Activated CD4-positive, alpha-beta memory T cell treated with anti-CD3 and anti-CD28 coated beads for 36 hours (primary cell): ENCODE measurements at places on chromosomes 13 and 19.
A peak's percentile ranks its signal among the peaks of the same experiment; 100 is the strongest.

- H3K27ac ChIP-seq = no peak overlapping the region
- no peak for DNase-seq
- peaks cover 4% of the 10 kb centered on the region for H3K36me3 ChIP-seq
- no peaks in the 10 kb centered on the region for H3K4me1 ChIP-seq
- no peaks in the 10 kb centered on the region for H3K27me3 ChIP-seq
These were observed 14.7 kb downstream of the ZNF112 start for GRCh38 chr19:44341794-44342193.

DNA sequence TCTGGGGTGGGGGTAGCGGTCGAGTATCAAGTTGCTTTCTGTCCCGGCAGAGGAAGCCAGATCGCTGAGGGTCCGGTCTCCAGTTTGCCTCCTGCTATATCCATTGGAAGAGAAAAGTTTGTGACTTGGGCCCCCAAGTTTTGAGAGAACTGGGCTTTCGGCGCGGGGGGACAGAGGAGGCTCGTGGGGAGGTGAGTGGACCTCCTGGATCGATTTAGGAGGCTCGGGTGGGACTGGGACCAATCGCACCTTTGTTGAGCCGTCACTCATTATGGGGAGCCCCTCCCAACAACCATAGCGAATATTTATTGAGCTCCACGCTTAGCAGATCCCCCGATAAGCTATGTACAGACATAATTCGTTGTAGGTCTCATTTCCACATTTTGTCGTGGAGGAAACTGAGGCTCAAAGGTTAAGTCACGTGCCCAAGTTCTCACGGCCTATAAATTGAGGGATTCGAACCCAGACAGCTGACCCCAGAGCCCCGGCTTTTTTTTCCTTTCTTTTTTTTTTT is 909 bp downstream of the RFXANK start:
- H3K4me3 ChIP-seq = peak overlapping the region; percentile 96
- no peaks in the 10 kb centered on the region for H3K27me3 ChIP-seq
- no peak for DNase-seq
- H3K36me3 ChIP-seq = peaks cover 4% of the 10 kb centered on the region
- peaks cover 38% of the 10 kb centered on the region for H3K4me1 ChIP-seq

DNA sequence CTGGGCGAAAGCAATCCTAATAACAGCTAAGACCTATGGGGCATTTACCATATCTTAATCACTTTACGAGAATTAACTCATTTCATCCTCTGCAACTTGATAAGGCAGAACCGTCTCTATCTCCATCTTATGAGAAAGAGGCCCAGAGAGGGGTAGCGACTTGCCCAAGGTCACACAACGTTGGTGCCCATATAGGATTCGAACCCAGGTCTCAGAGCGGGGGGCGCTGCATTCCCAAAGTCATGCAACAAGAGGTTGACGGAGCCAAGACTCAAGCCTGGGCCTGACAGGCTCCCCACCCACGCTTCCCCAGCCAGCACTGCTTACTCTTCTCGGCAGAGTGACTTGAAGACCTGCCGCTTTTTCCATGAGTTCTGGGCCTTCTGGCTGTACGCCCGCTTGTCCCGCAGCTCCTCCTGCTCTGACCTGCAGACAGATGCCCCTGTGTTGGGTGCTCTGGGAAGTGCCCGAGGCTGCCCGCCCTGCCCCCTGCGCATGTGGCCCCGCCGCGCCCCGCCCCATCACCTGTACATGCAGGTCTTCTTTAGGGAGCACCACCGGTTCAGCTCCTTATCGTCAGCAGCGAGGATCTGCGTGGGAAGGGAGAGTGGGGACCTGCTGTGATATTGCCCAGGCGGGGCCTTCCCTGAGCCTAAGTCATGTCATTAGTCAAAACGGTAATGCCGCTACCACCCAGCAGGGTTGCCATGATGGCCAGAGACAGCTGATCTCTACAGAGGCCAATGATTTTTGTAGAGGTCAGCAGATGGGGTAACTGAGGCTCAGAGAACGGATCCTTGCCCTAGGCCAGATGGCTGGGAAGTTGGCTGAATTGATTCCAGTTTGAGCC is 10.8 kb downstream of the KRI1 start:
- peaks cover 35% of the 10 kb centered on the region for H3K4me1 ChIP-seq
- peak overlapping the region; percentile 92 for H3K27ac ChIP-seq
- no peak overlapping the region for H3K4me3 ChIP-seq
- H3K36me3 ChIP-seq = peaks cover 50% of the 10 kb centered on the region
- H3K27me3 ChIP-seq = no peaks in the 10 kb centered on the region

GRCh38 chr19:305240-306150 is 14.3 kb upstream of the PLPP2 start:
- no peaks in the 10 kb centered on the region for H3K4me1 ChIP-seq
- no peak overlapping the region for H3K27ac ChIP-seq
- no peak overlapping the region for H3K4me3 ChIP-seq
- H3K36me3 ChIP-seq = peaks cover 7% of the 10 kb centered on the region
